Stimulated activated CD4-positive, alpha-beta T cell treated with anti-CD3 and anti-CD28 coated beads, Interleukin-4, amount 100 ng/mL, for 1 hour (primary cell): ENCODE measurements at places on chromosomes 2 and 18.
A peak's percentile ranks its signal among the peaks of the same experiment; 100 is the strongest.

DNA sequence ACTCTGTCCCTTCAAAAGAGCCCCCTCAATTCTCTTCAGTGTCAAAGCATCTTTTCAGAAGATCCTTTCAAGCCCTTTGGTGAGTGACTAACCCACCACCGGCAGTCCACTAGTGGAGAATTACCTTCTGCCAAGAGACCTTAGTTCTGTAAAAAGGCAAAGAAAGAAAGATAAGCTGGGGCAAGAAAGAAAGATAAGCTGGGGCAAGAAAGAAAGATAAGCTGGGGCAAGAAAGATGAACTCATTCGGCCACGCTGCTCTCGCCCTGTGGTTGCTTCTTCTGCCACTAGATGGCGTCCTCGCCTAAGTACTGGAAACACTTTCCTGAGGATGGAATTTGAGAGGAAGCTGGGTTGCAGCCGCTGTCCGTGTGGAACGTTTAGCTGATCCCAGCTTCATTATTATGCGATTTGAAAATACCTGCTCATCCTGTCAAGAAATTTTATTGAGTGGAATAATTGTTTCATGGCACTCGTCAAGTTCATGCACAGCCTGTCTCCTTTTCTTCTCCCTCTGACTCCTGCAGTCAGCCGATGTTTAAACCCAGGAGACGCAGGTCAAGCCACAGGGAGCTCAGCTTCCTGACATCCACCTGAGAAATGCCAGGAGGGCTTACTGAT, 17.3 kb upstream of the ANXA4 start:
- peak; percentile 86 for DNase-seq

DNA sequence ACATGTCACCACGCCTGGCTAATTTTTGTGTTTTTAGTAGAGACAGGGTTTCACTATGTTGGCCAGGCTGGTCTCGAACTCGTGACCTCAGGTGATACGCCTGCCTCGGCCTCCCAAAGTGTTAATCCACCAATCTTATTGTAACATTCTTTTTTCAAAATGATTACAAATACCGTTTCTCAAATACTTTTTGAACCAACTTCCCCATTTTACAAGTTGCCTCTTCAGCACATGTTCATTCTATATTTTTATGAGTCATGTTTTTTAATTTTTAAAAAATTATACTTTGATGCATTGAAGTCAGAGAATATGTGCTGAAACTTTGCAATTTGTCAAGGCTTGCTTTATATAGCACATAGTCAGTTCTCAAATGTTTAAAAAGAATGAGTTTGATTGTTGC, 58.2 kb downstream of the QPCT start:
- no peak for DNase-seq

DNA sequence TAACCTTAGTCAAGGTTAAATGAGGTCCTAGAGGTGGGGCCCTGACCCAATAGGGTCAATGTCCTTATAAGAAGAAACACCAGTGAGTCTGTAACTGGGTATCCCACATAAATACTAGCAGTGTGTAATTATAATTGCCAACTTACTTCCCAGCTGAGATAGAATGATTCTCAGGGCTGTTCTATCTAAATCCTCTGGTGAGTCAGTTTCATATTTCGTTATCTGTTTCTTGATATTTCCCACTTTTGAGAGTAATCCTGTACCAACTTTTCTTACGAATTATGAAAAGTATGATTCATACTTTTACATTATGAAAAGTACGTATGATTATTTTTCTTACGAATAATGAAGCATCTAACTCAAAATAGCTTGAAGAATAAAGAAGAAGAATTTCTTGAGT, 546.8 kb upstream of the NETO1 start:
- DNase-seq = no peak

- DNase-seq = no peak
Observed at GRCh38 chr2:7785700-7786099, 868.5 kb downstream of the RNF144A start.

DNA sequence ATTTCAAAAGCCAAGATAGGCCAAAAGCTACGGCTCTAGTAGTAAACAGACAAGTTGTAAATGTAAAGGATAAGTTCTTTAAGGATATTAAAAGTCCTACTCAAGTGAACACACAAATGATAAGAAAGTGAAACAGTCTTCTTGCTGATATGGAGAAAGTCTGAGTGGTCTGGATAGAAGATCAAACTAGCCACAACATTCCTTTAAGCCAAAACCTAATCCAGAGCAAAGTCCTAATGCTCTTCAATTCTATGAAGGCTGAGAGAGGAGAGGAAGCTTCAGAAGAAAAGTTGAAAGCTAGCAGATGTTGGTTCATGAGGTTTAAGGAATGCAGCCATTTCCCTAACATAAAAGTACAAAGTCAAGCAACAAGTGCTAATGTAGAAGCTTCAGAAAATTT, 111.7 kb upstream of the ZEB2 start:
- DNase-seq = no peak

DNA sequence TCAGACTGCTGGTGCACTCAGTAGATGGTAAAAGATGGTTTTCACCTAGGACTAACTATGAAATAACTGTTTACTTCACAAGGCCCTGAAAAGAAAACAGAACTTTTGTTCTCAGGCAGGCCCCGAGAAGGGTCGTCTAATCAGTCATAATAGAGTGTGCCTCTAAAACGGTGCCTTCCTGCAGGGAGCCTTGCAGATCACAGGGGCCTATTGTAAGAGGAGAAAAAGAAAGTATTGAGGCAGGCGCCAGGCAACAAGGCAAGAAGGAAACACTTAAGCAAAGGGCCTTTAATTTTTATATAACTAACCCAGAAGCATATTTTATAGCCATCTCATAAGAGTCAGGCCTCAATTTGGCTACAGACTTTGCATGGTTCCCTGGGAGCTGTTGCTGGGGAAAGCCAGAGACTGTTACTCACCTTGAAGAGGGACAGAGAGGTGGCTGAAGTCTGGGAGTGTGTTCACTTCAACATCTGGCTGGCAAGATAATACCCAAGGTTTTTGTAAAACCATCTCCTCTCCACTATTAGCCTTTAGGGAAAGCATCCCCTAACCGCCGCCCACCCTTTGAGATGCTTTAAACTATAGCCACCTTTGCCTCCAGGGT, 117.1 kb downstream of the PRPF40A start:
- no peak for DNase-seq

- DNase-seq = no peak
Observed at GRCh38 chr2:125172181-125172580, 1147.1 kb downstream of the CNTNAP5 start.

DNA sequence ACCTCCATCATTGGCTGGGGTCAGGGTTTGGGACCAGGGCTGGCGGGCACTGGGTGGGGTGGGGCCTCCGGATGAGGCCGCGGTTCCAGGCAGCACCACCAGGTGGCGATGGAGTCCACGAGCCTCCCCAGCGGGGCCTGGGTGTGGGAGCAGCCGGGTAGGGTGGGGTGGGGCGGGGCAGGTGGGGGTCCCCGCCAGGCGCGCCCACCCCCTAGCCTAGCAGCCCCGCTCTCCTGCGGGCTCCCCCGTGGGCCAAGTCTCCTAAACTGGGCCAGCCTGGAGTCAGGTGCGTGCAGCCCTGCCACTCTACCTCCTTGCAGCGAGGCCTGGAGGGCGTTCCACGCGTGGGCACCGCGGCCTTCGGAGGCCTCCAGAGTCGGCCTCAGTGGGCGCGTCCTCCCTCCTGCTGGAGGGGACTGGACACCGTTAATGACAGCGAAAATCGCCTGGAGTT, 187.5 kb downstream of the TWIST2 start:
- peak; percentile 72 for DNase-seq

DNA sequence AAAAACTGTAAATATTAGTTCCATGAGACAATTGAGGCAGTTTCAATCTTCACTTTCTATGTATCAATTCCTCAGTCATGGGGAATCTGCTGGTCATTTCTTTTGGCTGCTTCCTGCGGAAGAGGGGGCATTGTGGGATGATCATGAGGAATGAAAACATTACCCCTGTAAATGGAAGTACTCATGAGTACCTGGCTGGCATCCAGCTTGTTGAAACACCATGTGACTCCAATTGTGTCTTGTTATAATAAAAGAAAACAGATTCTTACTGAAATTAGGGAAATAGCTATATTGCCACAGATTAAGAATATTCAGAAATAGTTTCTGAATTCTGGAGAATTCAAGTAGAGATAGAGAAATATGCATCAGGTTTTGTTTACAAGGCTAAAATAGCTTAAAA, 41.6 kb upstream of the GPR39 start:
- no peak for DNase-seq

- DNase-seq = no peak
Observed at GRCh38 chr2:212957624-212958023, 193.8 kb downstream of the IKZF2 start.

DNA sequence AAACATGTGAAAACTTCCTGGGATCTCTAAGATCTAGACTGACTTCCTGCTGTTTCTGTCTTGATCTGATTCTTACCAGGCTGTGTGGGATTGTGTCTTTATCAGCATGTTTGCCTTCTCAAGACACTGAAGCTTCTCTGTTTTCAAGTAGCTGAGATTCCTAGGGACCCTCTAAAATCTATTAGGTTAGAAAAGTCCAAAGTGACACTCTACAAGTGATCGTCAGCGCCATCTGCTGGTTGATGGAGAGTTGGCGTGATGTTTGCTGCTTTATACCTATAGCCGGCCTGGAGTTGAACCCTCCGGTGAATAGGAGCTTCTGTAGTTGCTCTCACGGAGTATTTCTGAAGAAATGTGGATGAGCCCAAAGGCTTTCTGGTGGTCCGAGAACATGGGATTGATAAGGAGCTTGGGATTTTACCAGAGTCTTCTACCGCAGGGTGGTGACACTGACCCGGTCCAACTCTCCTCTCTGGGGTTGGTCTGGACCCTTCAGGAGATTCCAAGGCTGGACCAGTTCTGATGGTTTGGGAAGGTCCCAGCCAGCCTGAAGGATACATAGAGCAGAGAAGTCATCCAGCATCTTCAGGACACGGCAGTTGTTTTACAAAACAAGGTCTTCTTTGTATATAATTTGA, 96.0 kb upstream of the TTC39C start:
- DNase-seq = peak; percentile 81

- no peak for DNase-seq
Observed at GRCh38 chr2:161961061-161961460, 113.0 kb downstream of the DPP4 start.

DNA sequence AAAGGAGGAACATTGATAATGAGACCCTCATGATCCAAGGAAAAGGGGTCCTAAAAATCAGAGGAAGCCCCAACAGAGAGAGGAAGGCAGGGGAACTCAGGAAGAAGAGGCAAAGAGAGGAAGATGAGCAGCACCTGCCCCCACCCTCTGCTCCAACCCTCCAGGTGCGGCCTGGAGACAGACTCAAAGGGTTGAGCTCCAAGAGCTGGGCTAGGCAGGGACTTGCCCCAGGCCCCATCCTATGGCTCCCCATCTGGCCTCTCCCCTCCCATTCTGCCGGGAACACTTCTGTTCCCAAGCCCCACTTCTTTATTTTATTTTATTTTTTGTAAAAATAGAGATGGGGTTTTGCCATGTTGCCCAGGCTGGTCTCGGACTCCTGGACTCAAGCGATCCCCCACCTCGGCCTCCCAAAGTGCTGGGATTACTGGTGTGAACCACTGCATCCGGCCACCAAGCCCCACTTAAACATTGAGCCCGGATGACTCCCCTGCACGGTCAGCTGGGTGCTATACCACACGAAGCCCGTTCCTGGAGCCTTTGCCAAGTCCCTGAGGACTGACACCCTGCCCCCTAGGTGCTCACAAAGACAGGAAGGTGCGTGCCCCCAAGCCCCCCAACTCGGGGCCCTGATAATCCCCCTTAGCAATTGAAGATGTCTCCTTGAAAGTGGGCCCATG, 3.8 kb upstream of the GPR55 start:
- no peak for DNase-seq

GRCh38 chr2:186595219-186595618, 5.4 kb downstream of the ITGAV start:
- DNase-seq = no peak

DNA sequence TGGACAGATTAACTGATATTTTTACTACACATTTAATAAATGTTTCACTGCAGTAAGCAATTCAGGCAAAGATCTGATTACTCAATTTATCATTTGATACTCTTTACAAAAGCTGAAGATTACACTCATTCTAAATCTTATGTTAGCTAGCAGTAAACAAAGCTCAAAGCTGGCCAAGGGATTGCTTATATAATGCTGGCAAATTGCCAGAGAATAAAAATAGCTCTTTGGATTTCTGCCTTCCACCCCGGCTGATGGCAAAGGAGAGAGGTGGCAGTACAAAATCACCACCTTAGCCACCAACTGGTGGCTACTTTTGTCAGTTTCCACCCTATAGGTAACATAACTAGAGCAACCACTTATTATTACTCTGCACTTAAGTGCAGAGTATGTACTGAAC, 320.5 kb downstream of the FSIP2 start:
- no peak for DNase-seq

DNA sequence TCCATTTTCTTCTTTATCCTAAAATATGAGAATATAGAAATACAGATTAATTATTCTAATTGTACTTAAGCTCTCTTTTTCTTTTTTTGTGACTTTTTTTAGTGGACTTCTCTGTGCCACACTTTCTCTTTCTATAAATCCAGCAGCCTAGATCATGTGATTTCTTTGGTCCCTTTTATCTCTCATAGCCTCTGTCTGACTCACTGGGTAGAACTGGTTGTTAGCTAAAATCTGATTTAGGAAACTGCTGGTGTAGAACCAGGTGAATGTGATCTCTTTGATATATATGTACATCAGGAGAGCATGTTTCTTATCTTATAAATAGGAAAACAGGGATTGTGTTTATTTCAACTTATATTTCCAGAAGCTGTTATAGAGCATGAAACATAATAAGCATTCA, 54.9 kb downstream of the VRK2 start:
- DNase-seq = no peak

DNA sequence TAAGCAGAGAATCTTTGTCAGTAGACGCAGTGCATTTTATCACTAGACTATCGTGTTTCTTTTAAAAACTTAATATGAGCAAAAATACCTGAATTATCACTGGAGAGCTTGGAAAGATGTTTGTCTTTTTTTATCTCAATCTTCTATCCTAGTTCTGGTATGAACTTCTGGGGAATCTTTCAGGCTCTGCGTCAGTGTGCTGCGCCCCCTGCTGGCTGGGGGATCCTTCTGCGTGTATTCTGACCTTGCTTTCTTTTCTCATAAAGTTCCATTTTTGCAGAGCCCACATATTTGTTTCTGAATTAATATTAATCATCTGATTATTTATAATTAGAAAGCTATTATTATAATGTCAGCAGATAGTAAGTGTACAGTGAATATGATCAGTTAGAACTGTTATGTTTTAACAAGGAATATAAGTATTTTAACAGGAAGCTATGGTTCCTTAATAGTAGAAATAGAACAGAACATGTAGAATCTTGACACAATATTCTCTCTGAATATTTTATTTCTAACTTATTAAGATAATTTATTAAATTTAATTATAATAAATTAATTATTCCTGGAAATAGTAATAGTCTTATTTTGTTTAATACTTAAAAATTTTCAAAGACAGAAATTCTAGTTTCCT, 945.0 kb upstream of the CRIM1 start:
- peak; percentile 33 for DNase-seq

DNA sequence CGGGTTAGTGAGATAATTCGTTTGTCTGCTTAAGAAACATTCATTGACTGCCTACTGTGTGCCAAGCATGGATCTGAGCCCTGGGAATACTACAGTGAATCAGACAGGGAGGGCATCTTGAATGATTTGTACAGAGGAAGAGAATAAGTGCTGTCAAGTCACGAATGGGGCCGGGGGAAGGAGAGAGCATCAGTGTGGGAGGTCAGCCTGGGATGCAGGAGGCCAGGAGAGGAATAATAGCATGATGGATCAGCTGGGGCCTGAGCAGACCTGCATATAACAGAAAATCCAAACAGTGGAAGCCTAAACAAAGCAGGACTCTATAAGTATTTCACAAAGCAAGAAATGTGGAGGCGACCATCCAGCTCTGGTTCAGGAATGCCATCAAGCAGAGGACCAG, 55.4 kb upstream of the PAX8 start:
- no peak for DNase-seq

- DNase-seq = no peak
Observed at GRCh38 chr18:31280502-31280901, 37.5 kb upstream of the DSG1 start.
